ENCODE measurements at places on chromosomes 12 and 14.

DNA sequence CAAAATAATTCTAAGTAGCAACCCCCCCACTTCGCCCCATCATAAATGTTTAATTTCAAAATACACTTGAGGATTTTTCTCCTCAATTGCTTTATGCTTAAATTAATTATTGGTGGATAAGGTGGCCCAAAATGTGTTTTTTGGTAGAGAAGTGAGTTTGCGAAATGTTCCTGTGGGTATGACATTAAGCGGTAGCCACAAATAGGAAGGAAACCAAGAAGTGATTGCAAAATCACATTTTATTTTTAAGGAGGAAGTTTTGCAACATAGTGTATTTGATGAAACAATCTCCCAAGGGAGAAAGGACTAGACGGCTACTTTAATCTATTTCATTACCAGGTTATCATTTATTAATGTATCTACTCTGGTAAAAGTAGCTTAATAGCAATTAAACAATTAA lies 25.5 kb downstream of the SLC25A3 start:
- no peak for DNase-seq

GRCh38 chr14:88947646-88948598 lies 123.5 kb downstream of the TTC8 start:
- DNase-seq = no peak

- no peak for DNase-seq
Observed at GRCh38 chr14:37709419-37710195, 114.2 kb downstream of the TTC6 start.

GRCh38 chr14:38210587-38211216 lies 3.0 kb downstream of the SSTR1 start:
- no peak for DNase-seq

- DNase-seq = no peak
Observed at GRCh38 chr14:54182419-54183045, 214.3 kb upstream of the CDKN3 start.

DNA sequence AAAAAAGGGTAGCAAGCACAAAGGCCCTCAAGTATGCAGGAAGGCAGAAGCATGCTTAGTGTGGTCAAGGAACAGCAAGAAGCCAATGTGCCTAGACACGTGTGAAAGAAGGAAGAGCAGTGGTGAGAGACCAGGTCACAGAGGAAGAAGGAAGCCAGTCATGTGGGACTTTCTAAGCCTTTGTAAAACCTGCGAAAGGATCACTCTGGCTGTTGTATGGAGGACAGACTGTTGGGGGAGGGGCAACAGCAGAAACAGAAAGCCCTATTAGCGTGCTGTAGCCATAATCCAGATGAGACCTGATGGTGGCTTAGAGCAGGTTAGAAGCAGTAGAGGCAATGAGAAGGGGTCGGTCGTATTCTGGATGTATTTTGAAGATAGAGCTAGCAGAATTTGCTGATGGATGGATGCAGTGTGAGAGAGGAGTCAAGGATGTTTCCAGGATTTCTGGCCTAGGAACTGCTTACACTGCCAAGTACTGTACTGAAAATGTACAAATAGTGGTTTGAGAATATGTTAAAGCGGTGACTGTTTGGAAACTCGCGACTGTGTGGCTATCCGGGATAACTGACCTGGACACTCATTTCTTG lies 5.7 kb upstream of the MLF2 start:
- no peak for DNase-seq

GRCh38 chr12:117842630-117843029 lies 126.2 kb downstream of the KSR2 start:
- DNase-seq = no peak

All from stimulated activated CD4-positive, alpha-beta T cell treated with anti-CD3 and anti-CD28 coated beads, Interleukin-12 subunit alpha, Interleukin-12 subunit beta, amount 100 ng/mL, for 48 hours (primary cell).